Neural progenitor cell (in vitro differentiated cells): ENCODE measurements at places on chromosomes 4 and X. TPM values are rescaled to one million over a fixed set of nuclear protein-coding genes. Genes with fewer than 3 reads are reported as not detected.

Gene PCDH18
- total RNA-seq = 162 and 220 TPM in 2 replicates

Gene BGN
- 0.37 TPM in 1 of 2 replicates, not detected in the other for total RNA-seq

Gene GNPDA2
- total RNA-seq = 15.4 and 31.2 TPM in 2 replicates

Gene CEP135
- 25.8 and 40.4 TPM in 2 replicates for total RNA-seq

Gene LONRF3
- 0.25 and 0.39 TPM in 2 replicates for total RNA-seq

Gene FGG
- total RNA-seq = not detected in 2 replicates

Gene TSPAN7
- 8.6 and 12.7 TPM in 2 replicates for total RNA-seq

DNA sequence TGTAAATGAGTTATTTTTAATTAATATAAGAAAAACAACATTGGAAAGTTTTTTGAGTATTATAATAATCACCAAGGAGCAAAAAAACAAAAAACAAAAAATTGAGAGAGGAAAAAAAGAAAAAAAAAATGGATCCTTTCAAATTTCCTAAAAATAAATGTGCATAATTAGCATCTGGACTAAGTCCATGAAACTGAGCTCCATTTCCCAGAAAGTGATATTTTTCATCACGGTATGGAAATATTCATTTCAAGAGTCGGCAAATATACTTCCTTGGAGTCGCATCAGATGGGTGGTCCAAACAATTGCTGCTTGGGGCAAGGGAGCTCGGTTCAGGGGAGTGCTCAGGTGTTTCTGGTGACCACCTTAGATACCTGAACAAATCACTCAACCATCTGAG lies 305.1 kb downstream of the LDB2 start:
- no peak for DNase-seq

- DNase-seq = no peak
Measured at GRCh38 chr4:4477796-4478195, 64.1 kb downstream of the STX18 start.

DNA sequence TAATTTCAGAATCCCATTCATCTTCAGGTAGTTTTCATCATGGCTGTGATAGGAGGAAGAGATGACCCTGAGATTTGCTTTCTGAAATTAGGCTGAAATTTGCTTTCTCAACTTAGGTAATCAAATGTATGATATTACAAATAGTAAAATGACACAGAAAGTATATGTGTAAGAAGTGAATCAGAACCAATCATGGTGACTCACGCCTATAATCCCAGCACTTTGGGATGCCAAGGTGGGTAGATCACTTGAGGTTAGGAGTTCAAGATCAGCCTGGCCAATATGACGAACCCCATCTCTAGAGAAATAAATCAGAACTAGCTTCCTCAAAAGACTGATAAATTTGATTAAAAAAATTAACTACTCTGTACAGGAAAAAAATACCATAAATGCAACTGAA lies 555.4 kb downstream of the STPG2 start:
- no peak for DNase-seq

GRCh38 chr4:1291996-1292702 lies 2.5 kb downstream of the MAEA start:
- no peak for DNase-seq

DNA sequence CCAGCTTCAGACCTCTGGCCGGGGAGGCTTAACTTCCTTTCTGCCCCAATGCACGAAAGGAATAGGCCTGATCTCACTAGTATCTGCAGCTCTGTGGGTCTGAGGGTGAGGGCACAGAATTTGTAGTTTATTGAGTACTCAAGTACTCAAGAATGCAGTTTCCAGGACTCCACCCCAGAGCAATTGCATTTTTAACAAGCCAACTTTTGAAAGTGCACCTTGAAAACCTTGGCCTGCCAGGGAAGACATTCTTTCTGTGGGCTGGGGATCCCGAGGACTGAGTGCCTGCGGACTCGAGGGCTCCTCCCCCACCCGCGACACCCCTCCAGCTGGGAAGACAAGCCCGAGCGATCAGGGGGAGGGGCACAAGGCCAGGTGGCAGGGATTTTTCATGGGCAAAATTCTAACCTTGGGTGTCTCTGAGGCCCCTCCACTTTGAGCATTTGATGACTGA lies 22.4 kb downstream of the RS1 start:
- DNase-seq = peak; percentile 55

DNA sequence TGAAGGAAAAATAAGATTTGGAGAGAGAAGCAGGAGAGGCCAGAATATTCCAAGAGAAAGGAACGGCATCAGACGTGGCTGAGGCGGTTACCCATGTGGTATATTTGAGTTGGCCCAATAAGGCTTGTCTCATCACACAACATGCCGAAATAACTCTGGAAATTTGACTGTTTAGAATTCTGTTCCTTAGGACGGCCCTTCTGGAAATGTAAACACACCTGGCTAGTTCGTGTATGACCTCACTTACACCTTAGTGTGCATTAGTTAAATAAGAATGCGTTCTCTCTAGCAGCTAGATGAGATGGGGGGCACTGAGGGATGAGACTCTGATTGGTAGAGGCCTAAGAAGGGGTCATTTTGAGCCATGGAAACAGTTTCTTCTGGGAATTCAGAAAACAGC lies 33.2 kb upstream of the PLAC1 start:
- DNase-seq = no peak

- DNase-seq = no peak
Measured at GRCh38 chrX:15567886-15568616, 32.7 kb downstream of the ACE2 start.

DNA sequence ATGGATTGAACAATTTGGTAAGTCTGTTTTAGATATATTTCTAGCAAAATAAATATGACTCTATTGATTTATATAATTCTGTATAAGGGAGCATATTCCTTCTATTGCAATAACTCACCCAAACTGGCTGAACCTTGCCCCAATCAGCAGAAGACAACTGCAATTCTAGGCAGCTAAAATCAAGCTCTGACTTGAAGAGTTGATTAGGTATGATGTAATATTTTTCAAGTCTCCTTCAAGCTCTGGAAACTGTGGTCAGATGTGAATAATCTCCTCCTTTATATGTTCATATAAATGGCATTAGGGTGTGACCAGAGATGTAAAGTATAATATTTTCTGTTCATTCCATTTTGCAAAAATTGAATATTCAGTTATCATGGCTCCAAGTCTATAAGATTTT lies 8.2 kb downstream of the RASSF6 start:
- no peak for DNase-seq

DNA sequence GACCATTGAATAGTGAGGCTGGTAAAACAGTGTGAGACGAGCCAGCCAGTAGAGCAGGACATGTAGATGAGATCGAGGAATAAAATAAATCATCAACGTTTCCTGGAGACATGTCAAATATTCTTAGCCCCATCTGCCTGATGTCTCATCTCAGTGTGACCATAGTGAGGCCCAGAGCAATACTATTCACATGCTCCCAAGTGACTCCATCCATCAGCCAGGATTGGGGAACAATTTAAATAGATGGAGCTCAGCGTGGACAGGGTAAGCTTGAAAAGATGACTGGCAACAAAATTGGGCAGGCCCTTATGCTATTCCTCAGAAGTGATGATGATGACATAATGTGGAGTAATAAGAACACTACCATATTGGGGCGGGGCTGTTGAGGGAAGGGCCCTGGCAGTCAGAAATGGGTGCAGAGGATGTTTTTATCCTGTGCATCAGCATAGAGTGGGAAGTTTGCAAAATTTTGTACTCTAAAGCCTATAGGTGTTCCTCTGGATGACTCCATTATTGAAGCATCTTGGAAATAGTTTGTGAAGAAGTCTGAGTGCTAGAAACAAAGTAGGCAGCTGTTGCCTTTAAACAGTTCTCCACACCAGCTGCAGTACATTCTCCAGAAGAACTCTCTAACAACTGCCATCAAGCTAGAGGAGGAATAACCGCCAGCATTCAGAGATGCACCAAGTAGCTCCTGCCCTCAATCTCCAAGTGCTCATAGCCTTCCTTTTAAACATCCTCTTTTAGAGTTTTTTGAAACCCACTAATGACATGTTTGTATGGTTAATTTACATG lies 333.0 kb downstream of the DCHS2 start:
- DNase-seq = no peak

- no peak for DNase-seq
Measured at GRCh38 chr4:26342328-26343037, 21.7 kb downstream of the RBPJ start.

DNA sequence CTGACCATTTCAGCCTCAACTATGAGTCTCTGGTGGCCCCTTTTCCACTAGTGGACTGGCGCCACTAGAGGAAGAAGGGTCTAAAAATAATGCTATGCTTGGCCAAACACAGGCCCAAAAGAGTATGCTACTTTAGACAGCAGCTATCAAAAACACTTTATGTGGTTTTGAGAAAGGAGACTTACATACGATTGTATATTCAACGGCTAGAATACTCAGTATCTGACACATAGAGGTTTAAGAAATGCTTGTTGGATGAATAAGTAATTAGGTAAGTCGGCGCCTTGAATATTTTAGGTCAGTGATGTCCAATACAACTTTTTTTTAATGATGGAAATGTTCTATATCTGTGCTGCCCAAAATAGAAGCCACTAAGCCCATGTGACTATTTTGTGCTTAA lies 25.7 kb upstream of the TMPRSS11A start:
- no peak for DNase-seq

- no peak for DNase-seq
Measured at GRCh38 chr4:164058776-164059445, 564.4 kb downstream of the TMA16 start.

- DNase-seq = no peak
Measured at GRCh38 chrX:132501606-132502005, 12.8 kb upstream of the MBNL3 start.

- DNase-seq = no peak
Measured at GRCh38 chr4:1023075-1023640, 11.7 kb downstream of the FGFRL1 start.

DNA sequence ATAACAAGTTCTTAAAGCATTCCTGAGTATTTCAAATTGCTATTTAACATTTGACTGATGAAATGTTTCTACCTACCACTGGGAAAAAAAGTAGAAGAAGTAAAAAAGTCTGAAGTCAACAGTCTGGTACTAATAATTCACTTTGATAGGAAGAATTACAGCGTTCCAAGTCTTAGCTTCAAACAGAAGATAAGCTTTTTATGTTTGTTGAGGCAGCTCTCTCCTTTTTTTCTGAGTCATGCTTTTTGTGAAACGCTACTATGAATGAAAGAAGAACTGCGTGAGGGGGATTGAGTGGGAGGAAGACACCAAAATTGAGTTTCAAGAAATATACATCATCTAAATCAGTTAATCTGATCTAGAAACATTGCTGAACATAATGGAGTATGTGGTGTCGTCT lies 13.0 kb upstream of the KDR start:
- DNase-seq = no peak

DNA sequence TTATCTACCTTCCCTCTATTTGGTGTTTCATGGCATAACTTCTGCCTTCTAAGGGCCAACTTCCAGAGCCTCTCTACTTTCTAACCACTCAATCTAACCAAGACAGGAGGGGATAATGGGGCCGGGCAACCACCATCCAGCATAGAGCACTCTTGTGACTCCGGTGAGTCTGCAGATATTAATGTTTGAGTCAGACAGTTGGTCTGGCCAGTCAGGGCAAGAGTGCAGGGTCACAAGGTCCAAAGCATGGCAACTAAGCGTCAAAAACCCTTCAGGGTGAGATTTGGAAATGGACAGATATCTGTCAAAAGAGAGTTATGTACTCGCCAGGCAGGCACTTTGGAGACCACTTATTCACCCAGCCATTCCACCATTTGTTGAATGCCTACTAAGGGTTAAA lies 105.0 kb downstream of the PALLD start:
- no peak for DNase-seq

DNA sequence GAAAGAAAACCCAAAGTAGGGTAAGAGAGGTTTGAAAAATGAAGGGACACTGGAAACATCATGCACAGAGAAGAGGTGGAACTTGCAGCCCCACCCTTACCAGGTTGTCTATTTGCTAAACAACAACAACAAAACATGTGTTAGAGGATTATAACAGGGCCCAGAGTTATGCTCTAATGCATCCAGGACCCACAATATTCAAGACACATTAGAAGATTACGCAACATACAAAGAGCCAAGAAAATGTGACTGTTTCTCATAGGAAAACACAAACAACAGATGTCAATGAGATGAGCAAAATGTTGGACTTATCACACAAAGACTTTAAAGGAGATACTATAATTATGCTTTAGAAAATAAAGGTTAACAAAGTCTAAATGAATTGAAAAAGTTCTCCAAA lies 128.5 kb downstream of the LRBA start:
- no peak for DNase-seq

- DNase-seq = no peak
Measured at GRCh38 chrX:107571296-107571998, 56.9 kb upstream of the PRPS1 start.

DNA sequence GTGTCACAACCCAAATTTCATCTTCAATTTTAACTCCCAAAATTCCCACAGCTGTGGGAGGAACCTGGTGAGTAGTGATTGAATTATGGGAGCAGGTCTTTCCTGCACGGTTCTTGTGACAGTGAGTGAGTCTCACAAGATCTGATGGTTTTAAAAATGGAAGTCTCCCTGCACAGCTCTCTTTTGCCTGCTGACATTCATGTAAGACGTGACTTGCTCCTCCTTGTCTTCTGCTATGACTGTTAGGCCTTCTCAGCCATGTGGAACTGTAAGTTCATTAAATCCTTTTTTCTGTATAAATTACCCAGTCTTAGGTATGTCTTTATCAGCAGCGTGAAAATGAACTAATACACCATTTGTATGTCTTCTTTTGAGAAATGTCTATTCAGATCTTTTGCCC lies 13.0 kb upstream of the BLTP1 start:
- no peak for DNase-seq

DNA sequence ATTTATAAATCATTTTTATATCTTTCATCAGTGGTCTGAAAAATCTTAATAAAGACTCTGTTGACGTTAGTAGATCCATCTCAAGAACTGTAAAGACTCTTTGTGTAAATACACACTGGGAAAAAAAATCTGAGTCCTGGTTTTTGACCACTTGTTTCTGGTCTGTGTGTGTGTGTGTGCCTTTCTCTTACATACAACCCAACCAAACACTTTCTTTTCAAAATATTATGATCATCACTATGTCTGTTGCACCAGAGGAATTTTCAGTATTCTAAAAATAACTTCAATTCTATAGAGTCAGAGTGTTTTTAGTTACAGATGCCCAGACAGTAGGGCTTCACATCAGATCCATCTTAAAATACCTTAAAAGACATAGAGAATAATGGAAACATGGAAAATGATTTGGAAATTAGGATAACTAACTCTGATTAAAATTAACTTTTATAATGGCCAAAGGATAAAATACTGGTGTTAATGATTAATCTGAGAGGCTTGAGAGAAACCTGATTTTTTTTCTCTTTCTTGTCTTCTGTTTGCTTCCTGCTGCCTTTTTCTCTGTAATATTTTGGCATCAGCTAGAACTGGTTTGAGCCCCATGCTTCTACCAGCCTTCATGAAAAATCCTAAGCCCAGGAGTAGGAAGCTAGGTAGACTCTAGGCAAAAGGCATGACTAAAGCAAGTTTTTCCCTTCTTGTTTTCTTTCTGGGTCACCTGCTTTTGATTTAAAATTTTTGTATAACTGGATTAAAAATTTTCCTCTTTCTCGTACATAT lies 99.7 kb downstream of the ATXN3L start:
- no peak for DNase-seq
